Stimulated activated CD8-positive, alpha-beta memory T cell treated with anti-CD3 and anti-CD28 coated beads, Interleukin-7, amount 100 ng/mL, for 4 hours (primary cell): ENCODE measurements at places on chromosomes 16 and 17.

DNA sequence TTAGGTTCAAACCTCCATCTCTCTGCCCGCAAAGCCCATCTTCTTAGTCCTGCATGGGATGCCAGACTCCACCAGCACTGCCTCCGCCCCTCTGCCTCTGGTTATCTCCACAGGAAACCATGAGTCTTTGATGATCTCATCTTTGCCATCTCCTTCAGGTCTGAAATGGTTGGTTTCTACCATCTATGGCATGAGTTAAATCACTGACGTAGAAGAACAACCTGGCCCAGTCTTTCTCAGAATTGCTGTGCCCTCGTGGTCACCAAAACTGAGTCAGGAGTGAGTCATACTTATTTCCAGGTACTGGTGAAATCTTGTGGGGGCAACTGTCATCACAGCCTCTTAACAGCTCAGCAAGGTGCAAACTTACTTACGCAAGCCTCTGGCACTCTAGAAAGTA, 468.7 kb upstream of the C16orf82 start:
- peak; percentile 43 for DNase-seq

- DNase-seq, result no peak
Observed at GRCh38 chr17:21318439-21318838, 33.9 kb downstream of the MAP2K3 start.

DNA sequence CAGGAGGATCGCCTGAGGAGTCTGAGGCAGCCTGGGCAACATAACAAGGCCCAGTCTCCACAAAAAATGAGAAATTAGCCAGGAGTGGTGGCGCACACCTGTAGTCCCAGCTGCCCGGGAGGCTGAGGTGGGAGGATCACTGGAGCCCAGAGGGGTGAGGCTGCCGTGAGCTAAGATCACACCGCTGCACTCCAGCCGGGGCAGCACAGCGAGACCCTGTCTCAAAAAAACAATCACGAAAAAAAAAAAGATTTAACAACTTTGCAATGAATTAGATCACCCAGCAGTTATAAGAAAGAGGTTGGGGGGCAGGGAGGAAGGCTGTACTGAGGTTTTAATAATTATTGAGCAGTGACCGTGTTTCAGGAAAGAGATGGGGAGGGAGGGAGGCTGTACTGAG, 49.4 kb downstream of the RPH3AL start:
- no peak for DNase-seq

DNA sequence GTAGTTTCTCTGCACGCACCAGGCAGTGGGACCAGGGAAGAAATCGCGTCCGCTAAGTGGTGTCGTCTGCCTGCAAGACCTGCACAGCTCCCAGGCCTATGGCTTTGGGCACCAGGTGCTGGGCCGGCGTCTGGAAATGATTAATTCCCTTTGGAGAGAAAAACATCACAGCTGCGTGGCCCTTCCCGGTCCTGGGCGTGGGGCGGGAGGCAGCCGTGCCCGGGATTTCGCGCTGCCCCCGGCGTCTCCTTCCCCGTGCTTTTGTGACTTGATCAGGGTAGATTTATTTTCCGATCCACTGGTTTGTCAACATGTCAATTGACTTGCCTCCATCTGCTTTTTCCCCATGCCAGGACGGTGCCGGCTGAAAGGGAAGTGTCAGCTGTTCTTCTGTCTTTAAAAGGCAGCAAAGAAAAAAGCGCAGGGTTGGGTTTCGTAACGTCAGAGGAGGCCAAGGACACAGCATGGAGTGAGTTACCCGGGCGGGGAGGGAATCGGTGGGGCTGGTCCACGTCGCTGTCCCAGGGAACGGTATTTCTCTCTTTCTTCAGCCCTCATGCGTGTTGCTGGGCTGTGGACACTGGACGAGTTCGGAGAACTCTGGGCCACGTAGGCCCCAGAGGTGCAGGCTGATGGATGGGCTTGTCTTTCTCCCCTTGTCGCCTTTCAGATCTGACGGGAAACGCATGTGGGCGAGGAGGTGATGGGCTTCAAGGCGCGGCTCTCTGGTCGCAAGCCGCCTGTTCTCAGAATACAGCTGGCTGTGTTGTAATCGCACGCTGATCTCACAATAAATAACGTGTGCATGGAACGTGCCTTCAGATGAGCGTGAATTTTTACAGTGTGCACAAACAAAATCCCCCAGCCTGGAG, 188.1 kb upstream of the ZNF469 start:
- no peak for DNase-seq

GRCh38 chr17:77393274-77393600, 252.5 kb downstream of the SEC14L1 start:
- DNase-seq, result no peak

DNA sequence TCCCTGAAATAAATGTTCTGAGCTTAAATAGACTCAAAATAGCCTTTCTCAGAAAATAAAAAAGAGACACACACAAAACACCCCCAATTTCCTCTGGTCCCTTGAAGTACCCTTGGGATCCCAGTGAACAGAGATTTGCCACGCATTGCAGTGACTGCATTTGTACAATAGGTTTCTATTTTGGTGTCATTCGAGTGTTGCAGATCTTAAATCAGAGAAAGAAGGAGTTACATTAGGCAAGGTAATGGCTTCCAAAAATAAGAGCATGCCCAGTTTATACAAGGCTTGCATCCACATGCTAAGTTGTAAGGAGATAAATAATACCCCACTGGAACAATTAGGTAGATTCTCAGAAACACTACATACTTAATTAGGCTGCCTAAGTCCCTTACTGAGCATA, 2.2 kb downstream of the TOX3 start:
- no peak for DNase-seq

- DNase-seq, result no peak
Observed at GRCh38 chr16:80197741-80198201, 343.0 kb upstream of the DYNLRB2 start.

GRCh38 chr16:69559164-69559563, 6.6 kb upstream of the NFAT5 start:
- DNase-seq, result no peak
